Occipital lobe (tissue), 3 donors: ENCODE measurements at places on chromosomes 11 and 22.
A peak's percentile ranks its signal among the peaks of the same experiment; 100 is the strongest.

DNA sequence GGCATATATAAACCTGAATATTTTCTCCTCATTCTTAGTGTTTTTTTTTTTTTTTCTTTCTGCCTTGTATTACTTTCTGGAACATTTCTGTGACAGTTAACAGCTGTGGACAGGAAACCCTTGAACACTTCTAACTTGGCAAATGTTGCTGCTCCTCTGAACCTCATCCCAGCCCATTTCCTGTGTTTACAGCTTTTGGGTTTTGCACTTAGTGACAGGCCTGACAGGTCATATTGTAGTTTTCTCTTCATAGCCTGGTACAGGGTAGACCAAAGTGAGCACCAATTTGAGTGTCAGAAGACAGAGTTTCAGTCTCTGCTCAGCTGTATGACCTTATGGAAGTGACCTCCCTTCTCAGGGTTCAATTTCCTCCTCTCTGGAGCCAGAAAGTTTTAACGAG, 91.6 kb downstream of the STIM1 start:
- no peak for DNase-seq

- no peak for DNase-seq
These were observed 96.6 kb upstream of the AKIP1 start for GRCh38 chr11:8814209-8814922.

DNA sequence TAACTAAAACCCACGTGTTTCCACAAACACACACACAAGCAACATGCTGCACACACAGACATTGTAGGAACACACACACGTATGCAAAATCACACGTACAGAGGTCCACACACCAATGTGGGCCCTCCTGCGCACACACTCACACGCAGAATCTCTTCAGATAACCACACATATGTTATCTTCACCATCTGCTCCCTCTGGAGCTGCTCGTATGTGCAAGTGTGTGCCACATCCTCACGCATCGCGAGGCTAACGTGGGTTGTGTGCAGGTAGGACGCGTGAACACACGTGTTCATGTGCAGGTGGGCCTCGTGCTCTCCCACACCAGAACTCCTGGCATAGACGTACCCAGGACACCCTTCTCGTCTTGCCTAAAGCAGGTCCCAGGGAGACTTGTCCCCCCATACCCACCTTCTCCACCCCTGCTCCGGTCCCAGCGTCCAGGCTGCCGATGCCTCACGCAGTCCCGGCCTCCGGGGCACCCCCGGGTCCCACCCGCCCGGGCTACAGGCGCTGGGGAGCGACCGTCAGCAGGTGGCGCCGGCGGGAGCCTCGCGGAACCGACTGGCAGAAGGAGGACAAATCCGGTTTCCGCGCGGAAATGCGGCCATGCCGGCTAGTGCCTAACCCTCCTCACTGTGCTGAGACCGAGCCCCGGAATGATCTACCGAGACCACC, 10.3 kb upstream of the IGSF9B start:
- DNase-seq: no peak

GRCh38 chr22:50526834-50527801, 1.7 kb upstream of the SCO2 start:
- no peak for DNase-seq

GRCh38 chr11:75668451-75669297, at the start of gene MAP6:
Gene MAP6, minus strand, starts transcription at chr11:75669038. Its CDS starts 669 bp downstream, at chr11:75668369.
- DNase-seq: peak; percentile 64

DNA sequence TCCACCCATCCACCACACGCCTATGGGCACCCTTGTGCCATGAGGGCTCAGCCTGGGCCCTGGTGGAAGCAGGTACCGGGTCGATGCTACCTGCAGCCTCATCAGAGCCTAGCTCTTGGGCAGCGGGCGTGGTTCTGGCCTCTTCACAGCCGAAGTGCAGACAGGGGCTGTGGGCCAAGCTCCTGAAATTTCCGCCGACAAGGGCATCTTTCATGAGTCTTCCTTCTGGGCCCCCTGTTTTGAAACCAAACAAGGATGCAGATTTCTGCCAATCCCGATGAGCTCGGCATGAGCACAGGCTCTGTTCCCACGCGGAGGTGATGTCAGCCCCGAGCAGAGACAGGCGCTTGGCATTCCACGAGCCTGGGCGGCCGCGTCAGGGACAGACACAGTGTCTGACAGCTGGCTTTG, 22.6 kb upstream of the MGAT3 start:
- DNase-seq: peak; percentile 51

DNA sequence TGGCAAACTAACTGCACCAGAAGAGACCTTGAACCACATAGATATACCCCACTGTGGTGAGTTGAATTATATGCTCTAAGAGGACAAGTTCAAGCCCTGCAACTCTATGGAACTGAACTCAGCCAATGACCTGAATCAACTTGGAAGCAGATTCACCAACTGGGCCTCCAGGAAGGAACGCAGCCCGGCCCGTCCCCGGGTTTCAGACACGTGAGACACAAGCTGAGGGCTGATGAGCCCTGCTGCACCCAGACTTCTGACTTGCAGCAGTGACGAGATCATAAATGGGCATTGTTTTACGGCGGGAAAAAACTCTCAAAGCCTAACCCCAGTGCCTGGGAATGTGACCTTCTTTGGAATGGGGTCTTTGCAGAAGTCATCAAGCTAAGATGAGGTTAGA, 28.5 kb upstream of the GAL start:
- no peak for DNase-seq

GRCh38 chr22:31210556-31211421, 1.3 kb upstream of the LIMK2 start:
- DNase-seq: no peak

GRCh38 chr11:77386178-77386577, 84.7 kb upstream of the GDPD4 start:
- no peak for DNase-seq

DNA sequence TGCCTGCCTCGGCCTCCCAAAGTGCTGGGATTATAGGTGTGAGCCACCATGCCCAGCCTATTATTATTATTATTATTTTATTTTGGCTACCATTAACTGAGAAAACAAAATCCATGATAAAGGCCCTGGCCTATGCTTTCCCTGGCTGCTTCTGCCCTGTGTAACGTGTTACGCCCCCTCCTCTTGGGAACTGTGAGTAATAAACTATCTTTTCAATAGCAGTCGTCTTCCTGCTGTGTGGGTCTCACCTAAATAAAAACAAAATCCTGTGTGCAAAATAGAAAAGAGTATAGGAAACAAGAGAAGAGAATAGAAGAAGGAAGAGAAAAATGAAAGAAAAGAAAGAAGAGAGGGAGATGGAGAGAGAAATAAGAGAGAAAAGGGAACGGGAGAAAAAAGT, 237.0 kb downstream of the MIAT start:
- DNase-seq: no peak

DNA sequence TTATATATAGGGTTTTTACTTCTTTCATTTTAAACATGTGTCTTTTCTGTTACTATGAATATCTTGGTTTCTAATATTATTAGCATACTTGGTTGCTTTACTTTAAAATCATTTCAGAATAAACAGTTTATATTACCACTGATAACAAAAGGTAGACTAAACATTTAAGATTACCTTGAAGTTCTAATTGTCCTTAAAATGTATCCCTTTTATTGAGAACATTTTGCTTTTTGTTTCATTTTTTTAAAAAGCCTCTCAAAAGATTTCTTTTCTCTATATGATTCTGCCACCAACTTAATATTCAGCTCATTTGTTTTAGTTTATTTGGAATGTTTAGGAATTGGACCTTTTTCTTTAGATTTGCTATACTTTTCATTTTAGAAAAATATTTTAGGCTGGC, 39.6 kb downstream of the MED15 start:
- no peak for DNase-seq

GRCh38 chr11:110478410-110478809, 48.7 kb downstream of the FDX1 start:
- no peak for DNase-seq

- no peak for DNase-seq
These were observed 187.7 kb downstream of the EFCAB6 start for GRCh38 chr22:43624144-43624998.

- DNase-seq: no peak
These were observed 428.5 kb downstream of the METTL15 start for GRCh38 chr11:28536504-28537267.

- DNase-seq: no peak
These were observed 4.8 kb downstream of the GRAMD1B start for GRCh38 chr11:123434911-123435310.

DNA sequence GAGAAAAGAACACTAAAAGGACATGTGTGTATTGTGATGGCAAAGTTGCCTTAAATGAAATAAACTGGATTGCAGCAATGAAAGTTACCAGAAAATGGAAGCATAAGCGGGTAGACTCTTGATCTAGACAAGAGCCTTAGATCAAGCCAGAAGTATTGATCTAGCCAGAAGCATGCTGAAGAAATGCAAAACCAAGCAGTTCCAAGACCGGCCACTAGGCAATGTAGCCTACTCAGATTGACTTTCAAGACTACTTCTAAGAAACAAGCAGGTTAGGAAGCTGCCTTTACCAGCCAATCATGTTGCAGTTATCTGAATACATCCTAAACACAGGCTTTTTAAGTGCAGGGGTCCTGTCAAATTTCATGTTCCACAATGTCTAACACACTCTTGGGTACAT, 54.6 kb downstream of the KCNA4 start:
- no peak for DNase-seq

DNA sequence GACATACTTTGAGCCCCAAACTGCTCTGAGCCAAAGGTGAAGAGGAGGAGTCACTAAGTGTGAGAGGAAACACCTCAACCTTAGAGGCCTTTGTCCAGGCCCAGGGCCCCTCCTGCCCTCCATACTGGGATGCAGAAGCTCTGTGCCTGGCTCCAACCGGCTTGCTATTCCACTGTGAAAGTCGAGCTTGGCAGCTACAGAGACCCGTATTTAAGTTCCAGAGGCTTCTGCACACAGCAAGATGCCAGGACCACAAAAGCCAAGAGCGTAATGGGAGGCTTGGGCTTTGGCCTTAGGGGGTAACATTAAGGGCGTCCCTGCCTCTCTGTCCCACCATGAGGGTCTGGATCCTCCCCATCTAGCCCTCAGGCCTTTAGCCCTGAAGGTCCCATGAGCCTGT, 31.9 kb downstream of the DSCAML1 start:
- no peak for DNase-seq

- no peak for DNase-seq
These were observed 5.2 kb downstream of the KCNJ5 start for GRCh38 chr11:128896356-128896755.

DNA sequence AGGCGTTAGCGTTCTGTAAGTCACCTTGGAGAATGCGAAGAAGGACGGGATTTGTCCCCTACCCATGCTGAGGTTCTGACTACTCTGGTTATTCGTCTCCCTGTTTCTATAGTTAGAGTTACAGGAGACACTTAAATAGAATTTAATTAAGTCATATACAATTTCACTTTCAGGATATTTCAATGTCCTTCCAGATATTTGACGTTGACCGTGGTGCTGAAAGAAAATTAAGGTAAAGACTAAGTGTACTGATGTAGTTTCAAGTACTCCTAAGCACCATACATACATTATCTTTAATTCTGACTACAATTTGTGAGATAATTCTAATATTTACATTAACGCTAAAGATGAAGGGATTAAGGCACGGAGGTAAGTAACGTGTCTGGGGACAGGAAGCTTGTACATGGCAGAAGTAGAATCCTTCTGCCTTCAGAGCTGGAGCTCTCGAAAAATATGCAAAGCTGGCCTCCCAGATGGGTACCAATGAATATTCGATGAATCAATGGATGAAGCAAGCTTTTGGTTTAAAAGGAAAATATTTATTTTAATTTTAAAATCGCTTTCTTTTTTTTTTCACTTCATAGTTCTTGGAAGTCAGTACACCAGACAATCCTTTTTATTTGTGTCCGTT, 539 bp upstream of the SLC36A4 start:
- DNase-seq: no peak

DNA sequence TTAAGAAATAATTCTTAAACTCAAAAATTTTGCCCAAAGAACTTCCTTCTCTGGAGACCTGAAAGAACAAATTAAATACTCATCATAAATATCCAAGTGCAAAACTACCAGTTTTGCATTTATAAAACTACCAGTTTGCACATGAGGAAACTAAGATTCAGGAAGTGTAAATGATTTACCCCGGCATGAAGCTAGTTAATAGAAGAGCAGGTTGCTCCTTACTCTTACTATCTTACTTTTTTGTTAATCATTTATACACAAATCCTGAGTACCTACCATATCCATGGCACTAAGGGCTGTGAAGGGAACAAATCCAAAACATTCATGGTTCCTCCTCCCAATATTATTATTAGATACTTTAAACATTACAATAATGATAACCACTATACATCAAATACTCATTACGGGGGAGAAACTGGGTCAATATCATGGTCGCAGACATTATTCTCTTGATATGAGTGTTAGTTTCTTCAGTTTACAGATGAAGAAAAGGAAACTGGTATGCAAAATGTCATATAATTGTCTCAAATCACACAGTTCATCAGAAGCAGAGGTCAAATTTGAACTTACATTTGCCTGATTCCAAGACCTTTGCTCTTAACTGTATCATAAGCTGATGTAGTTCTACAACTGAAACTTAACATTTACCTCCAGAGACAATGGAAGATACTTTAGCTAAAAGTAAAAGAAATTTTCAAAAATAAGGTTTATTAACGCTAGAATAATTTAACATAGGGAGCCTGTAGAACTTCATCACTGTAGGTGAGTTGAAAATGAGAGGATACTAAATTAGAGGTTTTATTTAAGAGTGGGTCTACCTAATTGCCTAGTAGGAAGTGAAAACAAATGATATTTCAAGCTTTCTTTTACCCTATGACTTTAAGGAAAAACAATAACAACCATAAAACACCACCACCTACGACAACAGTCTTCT, 74.5 kb downstream of the FAM76B start:
- DNase-seq: no peak

GRCh38 chr11:30406978-30407762, 84.3 kb downstream of the ARL14EP start:
- DNase-seq: no peak

DNA sequence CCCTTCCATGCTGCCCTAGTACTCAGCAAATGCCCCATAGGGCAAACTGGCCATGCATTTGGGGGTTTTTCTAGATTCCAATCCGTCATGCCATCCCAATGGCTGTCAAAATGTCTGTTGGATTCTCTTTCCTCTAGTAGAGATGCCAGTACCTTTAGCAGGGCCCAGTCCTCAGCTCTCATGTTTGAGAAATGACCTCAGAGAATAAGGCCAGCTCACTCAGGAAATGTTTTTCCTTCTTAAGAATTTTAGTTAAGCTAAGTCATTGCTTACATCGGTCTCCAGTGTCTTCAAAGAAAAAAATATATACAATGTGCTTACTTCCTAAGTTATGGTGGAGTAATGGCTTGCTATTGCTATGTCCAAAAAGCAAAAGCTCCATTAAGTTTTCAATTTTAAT, 14.1 kb upstream of the ALKBH3 start:
- DNase-seq: no peak

GRCh38 chr11:13784855-13785254, 116.4 kb downstream of the FAR1 start:
- no peak for DNase-seq

- DNase-seq: no peak
These were observed 2.9 kb downstream of the MICAL3 start for GRCh38 chr22:18021431-18021830.

DNA sequence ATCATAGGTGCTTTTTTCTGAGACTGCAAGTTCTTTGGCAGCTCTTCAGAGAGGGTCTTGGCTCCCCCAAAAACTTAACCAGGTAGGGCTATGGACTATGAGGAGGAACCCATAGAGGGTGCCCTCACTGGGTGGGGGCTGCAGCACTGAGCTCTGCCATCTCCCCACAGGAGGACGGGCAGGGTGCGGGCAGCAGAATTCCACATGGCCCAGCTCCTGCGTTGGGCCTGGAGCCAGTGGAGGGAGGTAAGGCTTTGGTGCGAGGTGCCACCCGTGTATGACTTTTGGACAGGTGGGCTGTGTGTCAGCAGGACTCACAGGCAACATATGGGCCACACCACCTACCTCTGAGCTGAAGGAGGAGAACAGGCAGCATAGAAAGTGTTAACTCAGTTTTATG, 58.4 kb downstream of the PISD start:
- no peak for DNase-seq
